Activated B cell treated with CpG ODN at 0.5 μM for 24 hours (primary cell): ENCODE measurements at places on chromosomes 1 and 21. TPM values are rescaled to one million over a fixed set of nuclear protein-coding genes. Genes with fewer than 3 reads are reported as not detected.

- DNase-seq: no peak
Measured at GRCh38 chr1:208597571-208597970, 353.4 kb upstream of the PLXNA2 start.

- no peak for DNase-seq
Measured at GRCh38 chr1:221981461-221981860, 239.6 kb upstream of the DUSP10 start.

- DNase-seq: no peak
Measured at GRCh38 chr21:25215698-25216384, 391.4 kb downstream of the MRPL39 start.

- DNase-seq: no peak
Measured at GRCh38 chr1:243493156-243494129, 237.6 kb downstream of the SDCCAG8 start.

GRCh38 chr1:56304975-56305374 is 274.4 kb downstream of the PLPP3 start:
- DNase-seq: no peak

Gene DAB1
- total RNA-seq: not detected in 2 replicates

DNA sequence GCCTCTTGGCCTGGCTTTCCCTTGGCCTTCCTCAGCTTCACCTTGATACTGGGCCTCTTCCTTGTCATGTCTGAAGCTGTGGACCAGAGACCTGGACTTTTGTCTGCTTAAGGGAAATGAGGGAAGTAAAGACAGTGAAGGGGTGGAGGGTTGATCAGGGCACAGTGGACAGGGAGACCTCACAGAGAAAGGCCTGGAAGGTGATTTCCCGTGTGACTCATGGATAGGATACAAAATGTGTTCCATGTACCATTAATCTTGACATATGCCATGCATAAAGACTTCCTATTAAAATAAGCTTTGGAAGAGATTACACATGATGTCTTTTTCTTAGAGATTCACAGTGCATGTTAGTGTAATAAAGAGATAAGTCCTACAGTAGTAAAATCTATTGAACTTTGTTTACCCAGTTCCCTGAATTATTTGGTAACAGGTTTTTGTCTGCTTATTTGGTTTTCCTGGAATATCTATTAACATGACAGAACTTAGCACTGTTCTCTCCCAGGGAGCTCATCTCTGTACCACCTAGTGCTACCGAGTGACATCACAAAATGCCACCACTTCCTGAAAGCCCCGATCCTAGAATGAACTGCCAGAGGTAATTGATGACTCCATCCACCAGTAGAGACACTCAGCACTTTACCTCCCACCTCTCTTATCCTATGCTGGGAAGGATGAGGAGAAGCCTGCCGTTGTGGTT is 22.2 kb downstream of the UBE2T start:
- no peak for DNase-seq

Gene SEMA6C
- total RNA-seq: 0.59 and 0.67 TPM in 2 replicates

- DNase-seq: no peak
Measured at GRCh38 chr1:22350171-22350923, 101.3 kb upstream of the ZBTB40 start.

DNA sequence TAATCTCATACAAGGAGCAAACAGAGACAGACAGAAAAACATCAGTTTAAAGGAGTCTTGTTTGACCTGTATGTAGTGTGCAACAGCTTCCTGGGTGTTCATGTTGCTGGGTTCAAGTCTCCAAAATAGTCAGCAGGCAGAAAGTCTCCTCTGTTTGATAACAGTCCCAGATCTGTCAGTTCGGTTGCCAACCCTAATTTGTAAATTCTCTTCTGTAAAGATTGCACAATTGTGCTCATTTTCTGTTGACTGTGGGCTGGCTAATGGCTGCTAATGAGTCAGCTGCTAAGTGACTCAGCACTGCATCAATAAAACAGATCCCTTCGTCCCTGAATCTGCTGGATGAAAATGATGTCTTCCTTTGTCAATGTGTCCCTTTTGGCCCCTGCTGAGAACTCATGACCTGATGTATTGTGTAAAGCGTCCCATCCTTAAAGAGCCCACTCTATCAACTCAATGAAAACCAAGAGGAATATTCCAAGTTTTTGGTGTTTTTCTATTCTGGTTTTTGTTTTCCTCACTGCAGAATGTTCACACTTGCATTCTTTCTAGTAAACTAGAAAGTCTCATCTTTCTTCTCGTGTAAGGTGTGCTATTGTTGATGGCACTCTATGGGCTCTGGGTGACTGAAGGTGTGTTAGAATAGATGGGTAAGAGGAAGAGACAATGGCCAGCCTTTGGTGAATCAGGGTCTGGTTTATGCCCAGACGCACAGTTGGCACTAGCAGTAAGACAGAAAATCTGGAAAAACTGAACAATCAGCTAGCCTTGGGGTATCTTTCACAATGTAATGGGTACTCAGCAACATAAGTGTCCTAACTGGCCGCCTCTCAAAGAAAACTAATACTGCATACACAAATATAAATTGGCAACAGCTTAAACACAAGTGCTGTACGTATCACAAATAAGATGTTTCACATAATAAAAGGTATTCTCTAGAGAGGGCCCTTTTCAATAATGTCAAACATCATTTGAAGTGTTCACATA is 75.1 kb upstream of the SIPA1L2 start:
- no peak for DNase-seq

- DNase-seq: no peak
Measured at GRCh38 chr1:43304771-43305300, 4.1 kb downstream of the TIE1 start.
